ENCODE measurements at places on chromosomes 6 and 20.

GRCh38 chr6:53862662-53863462, 68.1 kb downstream of the LRRC1 start:
- DNase-seq, result no peak

- no peak for DNase-seq
These were observed 235.3 kb upstream of the CEP162 start for GRCh38 chr6:84462698-84463097.

DNA sequence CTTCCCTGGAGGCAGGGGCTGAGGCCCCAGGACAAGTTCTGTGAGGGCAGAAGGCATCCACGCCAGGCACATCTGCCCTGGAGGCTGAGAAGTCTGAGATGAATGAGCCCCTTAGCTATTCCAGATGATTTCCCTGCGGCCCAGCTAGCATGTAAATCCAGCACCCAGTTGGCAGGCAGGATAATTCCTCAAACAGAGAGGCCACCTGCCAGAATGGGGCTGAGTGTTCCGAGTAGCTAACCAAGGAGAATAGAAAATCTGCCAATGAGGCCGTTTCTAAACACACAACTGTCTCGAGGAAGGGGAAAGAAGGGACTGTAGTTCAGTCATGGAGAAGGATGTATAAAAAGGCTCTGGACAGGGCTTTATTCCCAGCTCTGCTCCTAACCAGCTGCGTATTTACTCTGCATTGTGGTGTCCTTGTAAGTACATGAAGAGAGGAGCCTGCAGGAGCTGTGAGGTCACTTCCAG, 211.4 kb upstream of the CDYL start:
- DNase-seq, result no peak

- no peak for DNase-seq
These were observed 15.6 kb downstream of the LRRN4 start for GRCh38 chr20:6038256-6038655.

GRCh38 chr6:122268394-122268793, 131.1 kb upstream of the HSF2 start:
- no peak for DNase-seq

DNA sequence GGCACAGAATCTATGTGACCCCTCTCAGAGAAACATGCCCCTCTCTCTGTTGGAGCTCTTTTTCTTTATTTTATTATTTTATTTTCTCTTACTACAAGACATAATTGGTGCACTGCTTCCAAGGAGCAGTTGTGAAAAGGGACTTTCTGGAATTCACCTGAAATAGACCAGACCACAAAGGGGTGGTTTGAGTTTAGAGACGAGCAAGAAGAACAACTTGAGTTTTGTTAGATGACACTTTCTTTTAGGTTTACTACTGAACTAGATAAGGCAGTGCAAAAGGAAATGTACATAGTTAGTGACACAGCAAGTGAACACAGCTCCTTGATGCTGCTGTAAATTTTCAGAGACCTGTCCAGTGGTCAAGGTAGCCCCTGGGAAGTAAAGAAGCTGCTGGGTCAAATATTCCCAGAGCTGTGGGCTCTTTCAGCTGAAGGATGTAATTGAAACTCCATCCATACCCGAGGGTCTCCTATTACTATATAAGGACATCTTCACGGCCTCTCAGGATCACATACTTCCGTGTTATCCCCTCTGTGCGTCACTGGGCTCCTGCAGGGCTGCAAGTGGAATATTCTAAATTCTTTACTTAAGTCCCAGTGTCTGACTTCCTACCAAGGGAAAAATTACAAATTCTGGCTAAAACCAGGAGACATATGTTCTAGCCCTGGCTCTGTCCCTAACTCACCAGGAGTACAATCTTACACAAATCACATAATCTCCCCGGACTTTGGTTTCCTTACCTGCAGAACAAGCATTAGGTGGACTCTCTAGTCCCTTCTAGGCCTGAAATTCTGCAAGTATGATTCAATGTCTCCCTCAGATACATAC, 69.1 kb upstream of the ADTRP start:
- no peak for DNase-seq

DNA sequence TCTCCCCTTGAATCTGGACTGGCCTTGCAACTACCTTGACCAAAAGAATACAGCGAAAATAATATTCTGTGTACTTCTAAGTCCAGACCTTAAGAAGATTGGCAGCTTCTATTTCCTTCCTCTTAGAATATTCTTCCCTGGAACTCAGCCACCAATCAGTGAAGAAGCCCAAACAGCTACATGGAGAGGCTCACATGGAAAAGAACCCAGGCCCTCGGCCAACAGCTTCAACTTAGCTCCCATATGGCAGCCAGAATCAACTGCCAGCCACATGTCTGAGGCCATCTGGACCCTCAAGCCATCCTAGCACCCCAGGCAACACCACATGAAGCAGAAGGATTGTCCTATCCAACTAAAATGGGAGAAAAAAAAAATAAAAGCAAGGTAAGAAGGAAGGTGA, 178.8 kb downstream of the IBTK start:
- no peak for DNase-seq

- DNase-seq, result no peak
These were observed 201.0 kb upstream of the FLRT3 start for GRCh38 chr20:14538433-14538832.

- DNase-seq, result no peak
These were observed 592.3 kb downstream of the PKHD1 start for GRCh38 chr6:51495096-51495495.

GRCh38 chr6:168385858-168386735, 54.9 kb upstream of the SMOC2 start:
- no peak for DNase-seq

- no peak for DNase-seq
These were observed 155.6 kb upstream of the TBX18 start for GRCh38 chr6:84920021-84920420.

- no peak for DNase-seq
These were observed 69.5 kb downstream of the AHI1 start for GRCh38 chr6:135428078-135428477.

DNA sequence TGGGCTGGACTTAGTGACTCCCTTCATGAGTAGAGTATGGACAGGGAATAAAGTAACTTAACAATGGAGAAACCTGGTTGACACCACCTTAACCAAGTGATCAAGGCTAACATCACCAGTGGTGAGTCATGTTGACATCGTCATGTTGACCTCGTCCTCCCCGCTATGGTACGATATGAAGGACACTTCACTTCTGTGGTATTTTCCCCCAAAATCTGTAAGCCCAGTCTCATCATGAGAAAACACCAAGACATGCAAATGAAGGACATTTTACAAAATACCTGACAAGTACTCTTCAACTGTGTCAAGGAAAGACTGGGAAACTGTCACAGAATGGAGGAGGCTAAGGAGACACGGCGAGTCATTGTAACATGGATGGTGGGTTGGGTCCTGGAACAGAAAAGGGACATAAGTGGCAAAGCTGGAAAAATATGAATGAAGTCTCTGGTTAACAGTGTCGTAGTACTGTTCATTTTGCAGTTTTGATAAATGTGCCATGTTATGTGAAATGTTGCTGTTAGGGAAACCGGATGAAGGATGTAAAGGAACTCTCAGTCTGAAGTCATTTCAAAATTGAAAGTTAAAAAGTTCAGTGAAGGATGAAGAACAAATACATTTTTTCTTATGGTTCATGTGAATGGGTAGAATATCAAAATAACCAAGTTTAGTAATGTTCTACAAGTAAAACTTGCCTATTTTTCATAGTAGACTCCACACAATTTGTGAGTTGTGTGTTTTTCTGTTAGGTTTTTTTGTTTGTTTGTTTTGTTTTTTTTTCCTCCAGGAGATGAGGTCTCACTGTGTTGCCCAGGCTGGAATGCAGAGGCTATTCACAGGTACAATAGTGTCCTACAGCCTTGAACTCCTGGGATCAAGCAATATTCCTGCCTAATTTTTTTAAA, 247.5 kb downstream of the TMEM242 start:
- peak; percentile 49 for DNase-seq

GRCh38 chr6:169810066-169810989, 58.9 kb downstream of the ERMARD start:
- no peak for DNase-seq

- no peak for DNase-seq
These were observed 220.9 kb downstream of the HACE1 start for GRCh38 chr6:104638841-104639290.

- no peak for DNase-seq
These were observed 26.2 kb upstream of the PNPLA1 start for GRCh38 chr6:36243562-36244212.

- no peak for DNase-seq
These were observed 72.1 kb downstream of the RSPO3 start for GRCh38 chr6:127190552-127190951.

DNA sequence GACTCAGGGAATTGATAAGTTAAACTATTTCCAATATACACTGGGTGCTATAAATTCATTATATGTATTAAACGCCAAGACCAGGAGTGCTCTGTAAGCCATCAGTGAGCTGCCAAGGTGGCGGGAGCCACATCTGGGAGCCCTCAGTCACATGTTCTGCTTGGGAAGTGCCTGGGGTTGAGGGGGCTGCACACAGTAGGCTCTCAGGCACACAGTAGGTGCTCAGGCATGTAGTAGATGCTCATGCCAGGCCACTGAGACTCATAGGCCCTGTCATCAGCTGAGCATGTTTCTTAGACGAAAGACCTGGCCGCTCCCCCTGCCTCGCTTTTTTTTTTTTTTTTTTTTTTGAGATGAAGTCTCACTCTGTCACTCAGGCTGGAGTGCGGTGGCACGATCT, 83.3 kb upstream of the BHLHE23 start:
- DNase-seq, result no peak

- no peak for DNase-seq
These were observed 66.6 kb downstream of the LAMA4 start for GRCh38 chr6:112187736-112188135.

DNA sequence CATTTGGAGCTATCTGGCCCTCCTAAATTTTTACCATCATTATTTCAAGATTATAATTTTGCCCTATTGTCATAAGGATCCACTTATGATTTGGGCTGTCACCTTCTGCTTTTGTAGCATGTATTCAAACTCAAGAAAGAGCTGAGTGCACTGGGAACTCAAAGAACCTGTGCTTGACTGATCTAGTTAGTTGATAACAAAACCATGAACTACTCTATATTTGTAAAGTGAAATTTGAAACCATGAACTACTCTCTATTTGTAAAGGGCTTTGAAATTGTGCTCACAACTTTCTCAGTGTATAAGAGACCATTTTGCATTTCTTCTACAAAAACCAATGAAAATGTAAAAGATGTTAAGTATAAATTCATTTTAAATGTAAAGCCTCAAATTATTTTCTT, 77.5 kb upstream of the POPDC3 start:
- DNase-seq, result no peak

DNA sequence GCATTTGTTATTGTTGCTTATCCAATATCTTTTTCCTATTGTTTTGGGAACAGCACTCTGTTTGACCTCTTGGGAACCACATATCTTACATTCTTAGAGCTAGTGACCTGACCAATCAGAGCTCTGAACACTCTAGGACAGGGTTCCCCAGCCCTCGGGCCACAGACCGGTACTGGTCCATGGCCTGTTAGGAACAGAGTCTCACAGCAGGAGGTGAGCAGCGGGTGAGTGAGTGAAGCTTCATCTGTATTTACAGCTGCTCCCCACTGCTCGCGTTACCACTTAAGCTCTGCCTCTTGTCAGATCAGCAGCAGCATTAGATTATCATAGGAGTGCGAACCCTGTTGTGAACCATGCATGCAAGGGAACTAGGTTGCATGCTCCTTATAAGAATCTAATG, 226.0 kb upstream of the TSHZ2 start:
- no peak for DNase-seq

DNA sequence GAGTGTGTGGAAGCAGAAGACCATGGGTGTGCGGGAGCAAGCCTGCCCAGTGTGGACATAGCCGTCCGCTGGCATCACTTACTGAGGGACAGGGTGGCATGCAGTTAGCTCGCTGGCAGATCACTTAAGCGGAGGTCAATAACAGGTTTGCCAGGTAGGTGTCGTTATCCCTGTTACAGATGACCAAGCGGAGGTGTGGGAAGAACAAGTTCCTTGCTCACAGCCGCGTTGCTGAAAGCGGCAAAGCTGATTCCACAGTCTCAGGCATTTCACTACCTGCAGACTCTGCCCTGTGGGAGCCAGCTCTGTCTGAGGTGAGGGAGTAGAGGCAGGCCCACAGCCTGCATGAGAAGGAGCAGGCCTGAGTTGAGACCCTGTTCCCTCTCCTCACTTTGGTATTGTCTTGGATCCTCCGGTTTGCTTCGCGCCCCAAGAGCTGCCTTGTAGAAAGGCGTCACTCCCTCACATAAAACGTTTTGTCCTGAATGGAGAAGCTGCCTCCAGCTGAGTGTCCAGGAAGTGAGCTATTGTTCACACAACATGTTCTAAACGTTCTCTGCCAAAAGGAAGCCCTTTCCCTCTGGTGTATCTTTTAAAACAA, 96.9 kb downstream of the TCP11 start:
- DNase-seq, result no peak

- DNase-seq, result no peak
These were observed 220.7 kb upstream of the NOX3 start for GRCh38 chr6:155676346-155676745.

DNA sequence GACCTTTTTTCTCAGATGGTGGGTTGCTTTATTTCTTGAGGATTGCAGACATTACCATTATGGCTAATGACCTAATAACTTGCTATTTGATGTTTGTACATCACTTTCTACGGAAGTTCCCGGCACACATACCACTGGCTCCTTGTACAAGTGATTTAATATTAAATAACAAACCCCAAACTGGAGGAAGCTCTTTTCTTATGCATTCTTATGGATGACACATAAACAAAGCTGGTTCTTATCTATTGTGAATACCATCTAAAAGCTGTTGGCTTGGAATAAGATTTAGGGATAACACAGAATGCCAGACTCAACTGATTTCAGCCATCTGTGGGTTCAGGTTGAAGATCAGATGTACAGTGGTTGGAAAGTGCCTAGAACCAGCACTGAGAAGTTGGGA, 272.6 kb downstream of the TSHZ2 start:
- no peak for DNase-seq

DNA sequence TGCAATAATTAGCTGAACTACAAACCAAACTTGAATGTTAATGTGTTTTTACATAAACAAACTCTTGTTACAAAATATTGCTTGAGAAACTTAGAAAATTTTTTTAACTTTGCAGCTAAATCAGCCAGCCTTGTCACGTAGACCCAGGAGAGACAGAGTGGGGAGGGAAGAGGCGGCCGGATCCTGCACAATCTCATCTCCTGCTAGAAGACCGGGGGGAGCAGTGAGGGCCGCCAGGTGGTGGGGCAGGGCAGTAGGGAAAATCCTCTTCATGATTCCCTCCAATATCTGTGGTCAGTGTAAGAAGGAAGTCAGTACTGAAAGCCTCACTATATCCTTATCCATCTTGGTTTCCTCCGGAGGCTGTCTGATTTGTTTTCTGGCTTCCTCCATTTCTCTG, 193.3 kb downstream of the PACRG start:
- no peak for DNase-seq

DNA sequence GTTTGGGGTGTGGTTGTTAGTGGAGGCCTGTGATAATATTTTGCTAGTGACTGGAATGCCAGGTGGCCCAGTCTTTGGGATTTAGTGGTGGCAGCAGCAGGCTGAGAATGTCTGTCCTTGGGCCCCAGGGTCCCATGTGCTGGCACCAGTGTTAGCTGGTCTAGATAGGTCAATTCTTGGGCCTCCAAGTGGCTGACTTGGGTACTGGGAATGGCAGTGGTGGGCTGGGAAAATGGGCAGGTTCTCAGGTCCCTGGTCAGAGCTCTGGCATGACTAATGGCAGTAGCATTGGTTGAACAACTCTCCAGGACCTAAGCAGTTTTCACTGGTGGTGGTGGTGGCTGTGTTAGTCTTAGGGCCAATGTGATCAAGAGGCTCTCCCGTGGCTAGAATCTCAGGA, 50.3 kb downstream of the OLIG3 start:
- DNase-seq, result no peak

- no peak for DNase-seq
These were observed 5.0 kb downstream of the EYA2 start for GRCh38 chr20:46899621-46900020.
